ENCODE measurements at places on chromosomes 5 and 9.

DNA sequence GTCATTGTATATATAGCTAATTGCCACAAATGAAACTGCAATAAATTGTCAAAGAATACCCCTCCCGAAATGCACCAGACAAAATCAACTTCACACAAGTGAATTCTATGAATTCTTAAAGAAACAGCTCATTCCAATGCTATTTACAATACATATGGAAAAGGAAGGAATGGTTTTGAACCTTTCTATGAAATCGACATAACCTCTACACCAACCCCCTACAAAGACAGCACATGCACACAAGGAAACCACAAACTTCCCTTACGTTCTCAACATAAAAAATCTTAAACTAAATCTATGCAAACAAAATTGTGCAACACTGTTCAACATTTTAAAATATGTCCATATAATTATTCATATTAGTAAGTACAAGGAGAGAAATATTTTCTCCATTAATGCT lies 39.2 kb downstream of the MARCHF11 start:
- no peak for DNase-seq

DNA sequence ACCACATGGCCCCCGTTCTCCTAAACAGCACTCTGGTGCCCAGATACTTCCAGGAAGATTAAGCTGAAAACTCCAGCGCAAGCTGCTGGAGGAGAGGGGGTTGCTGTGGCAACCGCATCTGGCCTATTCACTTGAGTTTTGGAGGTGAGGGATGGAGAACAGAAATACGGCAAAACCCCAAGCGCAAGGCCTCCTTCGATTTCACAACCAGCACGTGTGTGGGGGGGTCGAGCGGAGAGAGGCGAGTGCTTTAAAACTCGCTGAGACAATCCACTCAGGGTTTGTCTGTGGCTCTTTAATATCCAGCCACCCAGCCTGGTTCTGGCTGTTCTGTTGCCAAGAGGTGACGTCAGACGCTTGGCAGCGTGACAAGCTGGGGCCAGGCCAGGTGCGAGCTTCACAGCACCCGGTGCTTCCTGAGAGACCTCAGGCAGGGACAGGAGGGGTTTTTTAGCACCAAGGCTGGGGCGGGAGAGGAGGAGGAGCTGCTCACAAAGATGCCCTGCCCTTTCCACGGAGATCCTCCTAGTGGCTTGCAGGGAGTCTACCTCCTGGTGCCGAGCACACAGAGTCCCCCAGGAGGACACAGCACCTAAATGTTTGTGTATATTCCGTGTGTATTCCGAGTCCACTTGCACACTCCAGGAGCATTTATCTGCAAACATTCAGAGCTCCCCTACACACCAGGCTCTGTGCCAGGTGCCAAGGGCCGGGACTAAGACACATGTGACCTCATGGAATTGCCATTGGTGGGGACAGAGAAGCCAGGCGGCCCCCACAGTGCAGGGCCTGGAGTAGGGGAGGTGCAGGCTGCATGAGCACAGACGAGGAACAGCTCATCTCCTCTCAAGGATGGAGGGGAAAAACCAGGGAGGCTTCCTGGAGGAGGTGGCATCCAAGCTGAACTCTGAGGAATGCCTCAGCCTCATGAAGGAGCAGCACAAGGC lies 194.6 kb downstream of the OLFM1 start:
- no peak for DNase-seq

DNA sequence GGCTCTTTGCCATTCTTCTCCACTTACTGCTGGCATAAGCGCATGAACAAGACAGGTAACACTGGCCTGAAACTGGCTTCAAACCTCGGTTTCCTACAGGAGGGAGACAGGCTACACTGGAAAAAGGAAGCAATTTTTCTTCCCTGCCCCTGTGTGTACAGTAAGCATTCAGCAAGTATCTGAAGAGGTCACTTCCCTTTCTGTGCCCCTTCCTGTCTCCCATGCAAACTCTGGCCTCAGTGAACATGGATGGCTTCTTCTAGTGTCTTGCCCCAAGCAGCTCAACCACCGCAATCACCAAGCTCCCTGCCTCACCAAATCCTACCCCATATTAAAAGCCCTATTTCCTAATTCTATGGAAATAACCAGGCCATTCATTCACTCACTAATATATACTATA lies 42.4 kb downstream of the SERINC5 start:
- no peak for DNase-seq

GRCh38 chr5:6576861-6577501 lies 55.9 kb downstream of the NSUN2 start:
- no peak for DNase-seq

DNA sequence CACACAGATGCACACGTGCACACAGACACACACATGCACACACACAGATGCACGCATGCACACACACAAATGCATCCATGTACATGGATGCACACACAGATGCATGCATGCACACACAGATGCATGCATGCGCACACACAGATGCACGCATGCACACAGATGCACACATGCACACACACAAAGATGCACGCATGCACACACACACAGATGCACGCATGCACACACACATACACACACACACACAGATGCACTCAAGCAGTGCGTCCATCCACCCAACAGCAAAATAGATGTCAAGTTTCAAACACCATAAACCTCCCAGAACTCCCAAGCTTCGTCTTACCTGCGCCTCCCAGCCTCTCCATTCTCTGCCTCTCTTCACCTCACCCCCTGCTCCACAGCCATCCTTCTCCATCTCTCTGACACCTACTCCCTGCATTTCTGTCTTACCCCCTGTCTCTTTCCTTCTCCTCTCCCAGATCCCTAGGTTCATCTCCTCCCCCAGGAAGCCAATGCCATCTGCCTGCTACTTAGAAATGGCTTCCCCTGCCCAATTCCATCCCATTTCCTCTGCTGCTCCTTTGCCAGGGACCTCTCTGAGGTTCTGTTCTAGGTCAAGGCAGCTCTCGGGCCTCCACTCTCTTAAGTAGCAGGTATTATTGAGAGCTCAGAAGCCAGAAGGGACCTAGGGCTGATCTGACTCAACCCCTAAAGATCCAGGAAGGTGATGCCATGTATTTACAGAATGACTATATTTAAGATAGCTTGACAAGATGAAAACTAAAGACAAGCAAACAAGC lies 297.2 kb downstream of the MED10 start:
- DNase-seq: no peak

DNA sequence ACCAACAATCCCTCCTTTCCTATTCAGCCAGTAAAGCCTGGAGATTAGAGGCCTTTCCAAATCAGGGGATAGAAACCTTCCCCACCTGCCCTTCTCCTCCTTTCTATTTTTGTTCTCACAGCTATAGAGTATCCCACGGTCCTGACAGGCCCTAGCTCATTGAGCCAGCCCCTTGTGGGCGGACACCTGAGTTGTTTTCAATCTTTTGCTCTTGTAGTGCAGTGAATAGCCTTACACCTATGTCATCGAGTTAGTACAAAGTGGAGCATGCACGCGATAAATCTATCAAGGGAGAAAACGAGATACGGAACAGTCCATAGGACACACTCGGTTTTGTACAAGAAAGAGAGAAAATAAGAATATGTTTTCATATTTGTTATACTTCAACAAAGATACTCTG lies 77.2 kb downstream of the TSPAN17 start:
- no peak for DNase-seq

- no peak for DNase-seq
These were observed 218.6 kb downstream of the SEMA6A start for GRCh38 chr5:116355819-116356601.

GRCh38 chr9:76112151-76112550 lies 221.7 kb downstream of the PCSK5 start:
- no peak for DNase-seq

DNA sequence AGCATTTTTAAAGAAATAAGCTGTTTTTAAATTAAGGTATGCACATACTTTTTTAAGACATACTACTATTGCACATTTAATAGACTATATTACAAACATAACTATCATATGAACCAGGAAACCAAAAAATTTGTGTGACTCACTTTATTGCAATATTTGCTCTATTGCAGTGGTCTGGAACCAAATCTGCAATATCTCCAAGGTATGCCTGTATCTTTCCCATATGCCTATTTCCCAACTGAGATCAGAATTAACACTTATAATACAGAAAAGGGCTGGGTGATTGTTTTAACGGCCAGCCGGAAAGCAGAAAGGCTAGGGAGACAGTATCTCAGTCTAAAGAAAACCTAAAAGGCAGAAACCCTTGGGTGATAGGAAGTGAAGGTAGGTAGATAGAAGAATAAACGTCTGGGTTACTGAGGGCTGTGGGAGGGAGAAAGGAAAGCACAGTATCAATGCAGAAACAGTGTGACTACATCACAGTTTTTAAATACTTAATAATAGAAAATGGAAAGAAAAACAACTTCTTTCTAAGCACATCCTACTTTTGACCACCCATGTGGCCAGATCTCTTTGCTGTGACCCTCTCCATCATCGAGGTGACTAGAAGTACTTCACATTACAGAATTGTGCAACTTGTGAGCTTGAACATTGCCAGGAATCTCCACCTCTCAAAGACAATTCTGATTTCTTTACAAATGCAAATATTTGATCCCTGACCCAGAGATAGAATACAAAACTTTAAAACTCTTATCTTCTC lies 126.4 kb downstream of the LPAR1 start:
- no peak for DNase-seq

DNA sequence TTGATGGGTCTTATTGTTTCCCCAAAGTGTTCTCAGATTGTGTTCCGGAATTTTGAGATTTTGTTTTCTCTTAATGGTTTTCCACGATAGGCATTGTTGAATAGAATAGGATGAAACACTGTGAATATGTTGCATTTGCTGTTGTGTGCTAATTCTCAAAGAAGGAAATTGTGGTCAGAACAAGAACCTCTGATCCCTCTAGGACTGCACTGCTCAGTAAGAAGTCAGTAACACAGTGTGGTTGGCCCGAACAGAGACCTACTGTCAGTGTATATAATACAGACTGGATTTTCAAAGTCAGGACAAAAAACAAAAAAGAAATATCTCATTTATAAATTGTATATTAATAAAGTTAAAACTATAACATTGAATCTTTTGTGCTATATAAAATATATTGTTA lies 494.8 kb downstream of the MAT2B start:
- DNase-seq: no peak

DNA sequence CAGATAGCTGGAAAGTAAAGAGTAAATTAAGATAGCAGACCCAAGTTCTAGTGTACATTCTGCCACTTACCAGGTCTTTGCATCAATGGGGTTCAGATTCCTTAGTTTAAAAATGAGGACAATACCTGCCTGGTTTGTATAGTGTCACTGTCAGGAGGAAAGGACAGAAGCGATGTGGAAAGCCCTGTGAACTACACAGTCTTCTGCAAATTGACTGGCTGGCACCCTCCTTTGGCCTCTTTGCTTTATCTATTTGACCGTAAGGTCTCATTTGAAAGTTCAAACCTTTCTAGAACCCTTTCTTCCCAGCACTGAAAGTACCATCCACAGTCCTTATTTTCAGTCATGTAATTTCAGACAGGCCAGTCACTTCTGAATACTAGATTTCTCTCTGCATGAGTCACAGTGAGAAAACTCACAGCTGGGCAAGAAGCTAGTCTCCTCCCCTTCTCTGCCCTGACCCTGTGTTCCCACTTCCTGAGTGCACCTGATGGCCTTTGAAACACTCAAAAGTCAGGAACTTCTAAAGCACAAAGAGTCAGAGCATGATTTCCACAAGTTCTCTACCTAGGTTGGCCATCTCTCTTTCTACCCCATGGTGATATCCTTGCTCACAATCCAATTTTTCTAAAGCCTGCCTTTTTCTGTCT lies 91.3 kb upstream of the RASEF start:
- DNase-seq: no peak

GRCh38 chr9:94656200-94656599 lies 16.9 kb upstream of the FBP1 start:
- no peak for DNase-seq

GRCh38 chr5:143218517-143219170 lies 184.8 kb downstream of the NR3C1 start:
- no peak for DNase-seq

DNA sequence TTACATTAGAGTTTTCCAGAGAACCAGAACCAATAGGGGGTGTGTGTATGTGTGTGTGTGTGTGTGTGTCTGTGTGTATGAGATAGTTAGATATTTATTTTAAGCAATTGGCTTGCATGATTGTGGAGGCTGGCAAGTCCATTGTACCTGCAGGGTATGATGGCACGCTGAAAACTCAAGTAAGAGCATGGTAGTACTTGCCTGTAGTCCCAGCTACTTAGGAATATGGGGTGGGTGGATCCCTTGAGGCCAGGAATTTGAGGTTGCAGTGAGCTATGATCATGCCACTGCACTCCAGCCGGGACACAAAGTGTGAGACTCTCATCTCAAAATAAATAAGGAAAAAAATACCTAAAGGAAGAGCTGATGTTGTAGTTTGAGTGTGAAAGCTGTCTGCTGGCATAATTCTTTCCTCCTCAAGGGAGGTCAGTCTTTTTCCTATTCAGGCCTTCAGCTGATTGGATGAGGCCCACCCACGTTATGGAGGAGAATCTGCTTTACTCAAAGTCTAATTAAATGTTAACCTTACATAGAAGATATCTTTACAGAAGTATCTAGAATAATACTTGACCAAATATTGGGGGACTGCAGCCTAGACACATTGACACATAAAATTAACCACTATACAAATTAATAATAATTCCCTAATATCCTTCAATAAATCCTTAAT lies 107.6 kb downstream of the FGF1 start:
- DNase-seq: no peak

- DNase-seq: no peak
These were observed 17.4 kb upstream of the KCNIP1 start for GRCh38 chr5:170486371-170486770.

- DNase-seq: no peak
These were observed 18.0 kb upstream of the CDC23 start for GRCh38 chr5:138230981-138231589.

- DNase-seq: no peak
These were observed 5.8 kb downstream of the TRAF1 start for GRCh38 chr9:120920806-120921178.

DNA sequence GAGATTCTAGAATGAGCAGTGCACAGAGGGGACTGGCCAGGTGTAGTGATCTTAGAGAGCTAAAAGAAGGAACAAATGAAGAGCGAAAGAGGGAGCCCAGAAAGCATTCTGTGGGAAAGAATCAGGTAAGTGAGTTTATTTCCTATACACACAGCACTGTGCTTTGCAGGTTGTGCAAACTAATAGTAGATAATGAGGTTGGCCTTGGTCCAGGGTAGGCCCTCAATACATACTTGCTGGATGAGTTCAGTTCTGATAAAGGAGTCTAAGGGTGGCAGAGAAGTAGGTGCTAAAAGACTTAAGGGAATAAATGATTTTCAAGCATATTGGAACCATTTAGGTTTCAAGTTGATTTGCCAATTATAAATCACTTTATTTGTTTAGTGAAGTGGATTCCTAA lies 122.0 kb downstream of the NPR3 start:
- no peak for DNase-seq

DNA sequence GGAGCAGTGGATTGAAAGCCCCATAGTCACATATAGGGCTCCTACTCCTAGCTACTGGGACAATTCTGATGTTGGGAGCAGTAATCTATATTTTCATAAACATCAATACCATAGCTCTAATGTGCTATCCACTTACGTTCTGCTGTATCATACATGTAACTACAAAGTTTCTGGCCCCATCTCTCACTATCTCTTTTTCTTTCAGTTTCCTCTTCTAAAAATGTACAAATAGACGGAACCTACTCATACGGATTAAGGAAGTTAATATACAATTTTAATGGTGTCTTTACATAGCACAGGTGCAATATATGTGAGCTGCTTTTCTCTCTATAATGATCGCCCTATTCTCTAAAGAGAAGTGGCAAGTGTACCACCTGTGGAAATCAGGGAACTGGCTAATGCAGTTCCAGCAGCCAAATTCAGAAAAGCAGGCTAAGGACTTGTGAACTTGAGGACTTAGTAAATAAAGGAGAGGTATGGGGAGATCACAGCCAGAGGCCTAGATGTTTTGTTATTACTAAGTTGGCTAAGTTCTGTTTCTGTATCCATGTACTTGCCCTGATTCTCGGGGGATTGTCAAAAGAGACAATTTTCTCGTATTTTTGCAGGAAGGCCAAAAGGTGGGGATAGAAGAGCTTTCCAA lies 1021.9 kb downstream of the CDH12 start:
- no peak for DNase-seq
